Panc1 (cell line): ENCODE measurements at places on chromosomes 4 and X.

- H3K27me3 ChIP-seq = no peaks in the 10 kb centered on the region
- H3K4me3 ChIP-seq = no peak overlapping the region
- DNase-seq = no peak
- H3K4me1 ChIP-seq = no peaks in the 10 kb centered on the region
- no peak overlapping the region for H3K27ac ChIP-seq
Measured at GRCh38 chr4:42543762-42544161, 113.1 kb downstream of the ATP8A1 start.

- no peak for DNase-seq
- no peaks in the 10 kb centered on the region for H3K27me3 ChIP-seq
- H3K4me1 ChIP-seq = peaks cover 7% of the 10 kb centered on the region; the same call in 1 of the 2 replicates
- no peak overlapping the region for H3K27ac ChIP-seq
Measured at GRCh38 chr4:31041385-31041784, 321.2 kb downstream of the PCDH7 start.

DNA sequence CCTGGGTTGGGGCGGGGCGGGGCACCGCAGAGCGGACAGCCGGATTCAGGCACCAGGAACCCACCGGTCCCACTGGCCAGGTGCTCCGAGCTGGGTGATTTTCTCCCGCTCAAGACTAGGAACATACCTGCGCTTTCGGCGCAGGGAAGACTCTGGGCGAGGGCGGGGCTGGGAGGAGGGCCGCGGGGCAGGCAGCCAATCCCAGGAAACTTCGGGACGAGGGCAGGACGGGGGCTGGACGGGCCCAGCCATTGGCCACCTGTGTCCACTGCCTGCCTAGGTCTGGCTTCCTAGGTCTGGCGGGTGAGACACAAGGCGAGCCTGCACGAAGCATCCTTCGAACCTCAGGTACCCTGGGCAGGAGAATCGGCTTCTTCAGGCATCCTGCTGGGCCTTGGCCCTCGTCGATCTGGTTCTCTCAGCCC, 274 bp upstream of the ERVMER34-1 start:
- no peaks in the 10 kb centered on the region for H3K4me1 ChIP-seq
- no peaks in the 10 kb centered on the region for H3K27me3 ChIP-seq
- no peak overlapping the region for H3K27ac ChIP-seq

DNA sequence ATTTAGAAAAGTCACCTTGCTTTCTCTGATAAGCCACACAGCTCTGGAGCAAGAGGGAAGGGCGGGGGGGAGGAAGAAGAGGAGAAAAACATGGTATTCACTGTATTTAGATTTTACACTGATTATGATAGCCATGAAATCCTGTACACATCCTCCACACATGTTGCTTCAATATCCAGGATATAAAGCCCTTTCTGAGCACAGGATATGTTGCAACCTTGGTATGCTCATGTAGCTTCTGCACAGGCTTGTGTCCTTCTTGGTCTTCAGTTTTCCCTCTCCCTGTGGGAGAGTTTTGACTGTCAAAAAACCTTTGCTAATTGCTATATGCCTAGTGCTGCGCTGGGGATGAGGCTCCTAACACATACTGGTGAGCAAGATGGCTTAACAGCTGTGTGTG, 61.9 kb upstream of the DAPP1 start:
- H3K4me1 ChIP-seq = no peaks in the 10 kb centered on the region
- no peaks in the 10 kb centered on the region for H3K36me3 ChIP-seq
- no peak overlapping the region for H3K4me3 ChIP-seq
- no peak overlapping the region for H3K27ac ChIP-seq

DNA sequence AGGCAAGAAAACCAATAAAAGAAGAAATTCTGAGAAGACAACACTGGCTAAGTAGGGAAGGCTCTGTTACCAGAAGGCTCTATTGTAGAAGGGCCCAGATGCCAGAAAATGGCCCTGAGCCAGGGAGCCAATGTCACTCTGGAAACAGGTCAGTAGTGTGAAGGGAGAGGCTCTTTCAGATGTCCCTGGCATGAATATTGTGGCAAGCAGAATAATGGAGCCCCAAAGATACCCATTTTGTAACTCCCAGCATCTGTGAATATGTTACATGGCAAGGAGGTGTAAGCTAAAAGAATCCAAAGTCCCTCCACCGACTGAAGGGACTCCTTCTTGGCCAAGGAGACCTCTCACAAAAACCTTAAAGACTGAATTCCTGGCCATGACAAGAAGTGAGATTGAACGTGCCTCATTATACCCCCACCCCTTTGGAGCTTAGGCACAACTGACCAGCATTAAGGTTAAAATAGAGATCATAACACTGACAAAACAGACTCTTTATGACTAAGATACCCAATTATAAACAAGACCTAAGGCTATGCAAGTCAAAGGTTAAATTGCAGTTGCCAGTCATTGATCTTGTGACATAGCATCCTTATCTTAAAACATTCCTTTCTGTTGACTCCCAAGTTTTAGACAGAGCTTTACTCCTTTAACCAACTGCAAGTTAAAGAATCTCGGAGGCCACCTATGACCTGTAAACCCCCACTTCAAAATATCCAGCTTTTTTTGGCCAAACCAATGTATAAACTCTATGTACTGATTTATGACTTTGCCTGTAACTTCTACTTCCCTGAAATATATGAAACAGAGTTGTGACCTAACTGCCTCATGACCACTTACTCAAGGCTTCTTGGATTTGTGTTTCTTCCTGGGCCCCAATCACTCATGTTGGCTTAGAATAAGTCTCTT, 42.2 kb upstream of the SMIM10 start:
- peaks cover 24% of the 10 kb centered on the region for H3K4me1 ChIP-seq
- no peaks in the 10 kb centered on the region for H3K27me3 ChIP-seq
- H3K4me3 ChIP-seq = no peak overlapping the region; the same call in 1 of the 2 replicates
- no peaks in the 10 kb centered on the region for H3K36me3 ChIP-seq
- H3K27ac ChIP-seq = peak overlapping the region; percentile 96
- peak; percentile 89 for DNase-seq

DNA sequence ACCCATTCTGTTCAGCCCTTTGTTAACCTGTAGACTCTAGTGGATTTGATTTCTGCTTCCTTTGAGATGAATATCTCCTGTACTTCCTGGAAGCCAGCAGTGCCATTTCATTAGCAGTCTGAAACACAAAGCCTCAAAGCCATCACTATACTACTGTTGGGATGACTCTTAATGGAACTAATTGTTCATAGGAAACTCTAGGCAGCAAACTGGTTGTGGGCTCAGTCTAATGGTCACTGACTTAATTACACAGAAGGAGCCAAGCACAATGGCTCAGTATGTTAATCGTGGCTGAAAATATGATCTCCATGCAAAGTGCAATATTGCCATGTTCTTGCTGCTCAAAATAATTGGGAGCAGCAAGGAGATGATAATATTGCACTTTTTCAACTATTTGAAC, 262.3 kb downstream of the ARHGAP24 start:
- peaks cover 17% of the 10 kb centered on the region for H3K4me1 ChIP-seq
- H3K27ac ChIP-seq = no peak overlapping the region
- H3K27me3 ChIP-seq = no peaks in the 10 kb centered on the region
- DNase-seq = no peak
- H3K36me3 ChIP-seq = no peaks in the 10 kb centered on the region
- H3K4me3 ChIP-seq = no peak overlapping the region

DNA sequence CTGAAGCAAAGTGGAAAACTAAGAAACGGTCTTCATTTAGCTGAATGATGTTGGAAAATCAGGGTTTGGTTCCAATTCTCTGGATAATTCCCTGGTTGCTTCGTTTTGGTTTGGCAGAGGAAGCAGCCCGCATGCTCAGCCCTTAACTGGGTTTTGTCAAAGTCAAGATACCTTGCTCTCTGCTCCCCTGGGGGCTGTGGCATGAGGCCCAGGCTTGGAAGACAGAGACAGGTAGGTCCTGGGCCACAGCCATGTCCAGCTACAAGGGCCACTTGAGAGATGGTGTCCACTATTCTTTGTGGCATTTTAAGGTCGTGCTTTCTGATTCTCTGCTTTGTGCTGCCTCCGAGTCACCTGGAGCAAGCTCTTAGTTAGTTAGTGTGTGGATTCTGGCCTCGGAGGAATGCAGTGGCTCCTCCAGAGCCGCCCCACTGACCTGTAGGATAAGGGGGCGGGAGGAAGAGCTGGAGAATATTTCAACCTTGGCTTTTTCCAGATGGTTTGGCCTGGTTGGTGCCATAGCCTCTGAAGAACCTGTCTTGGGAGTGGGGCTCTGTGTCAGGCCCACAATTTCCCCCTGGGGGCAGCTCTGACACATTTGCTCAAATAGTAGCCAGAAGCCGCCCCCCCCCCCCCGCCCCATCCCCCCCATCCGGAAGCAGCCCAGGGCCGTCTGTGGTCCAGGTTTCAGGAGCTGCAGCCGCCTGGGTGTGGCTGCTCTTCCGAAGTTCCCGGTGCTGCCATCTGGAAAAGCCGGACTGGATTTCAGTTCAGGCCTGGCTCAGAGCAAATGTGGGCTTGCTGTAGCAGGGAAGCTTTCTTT, 147.1 kb downstream of the NHS start:
- H3K27ac ChIP-seq = no peak overlapping the region
- no peak overlapping the region for H3K4me3 ChIP-seq
- no peak for DNase-seq
- no peaks in the 10 kb centered on the region for H3K27me3 ChIP-seq

- no peak overlapping the region for H3K27ac ChIP-seq
- DNase-seq = no peak
- no peaks in the 10 kb centered on the region for H3K36me3 ChIP-seq
- H3K27me3 ChIP-seq = no peaks in the 10 kb centered on the region
- H3K4me1 ChIP-seq = no peaks in the 10 kb centered on the region
Measured at GRCh38 chr4:81604683-81605218, 133.0 kb upstream of the RASGEF1B start.

- H3K27me3 ChIP-seq = no peaks in the 10 kb centered on the region
- H3K27ac ChIP-seq = no peak overlapping the region
- no peaks in the 10 kb centered on the region for H3K36me3 ChIP-seq
- no peak for DNase-seq
Measured at GRCh38 chr4:38590046-38590445, 74.0 kb upstream of the KLF3 start.

DNA sequence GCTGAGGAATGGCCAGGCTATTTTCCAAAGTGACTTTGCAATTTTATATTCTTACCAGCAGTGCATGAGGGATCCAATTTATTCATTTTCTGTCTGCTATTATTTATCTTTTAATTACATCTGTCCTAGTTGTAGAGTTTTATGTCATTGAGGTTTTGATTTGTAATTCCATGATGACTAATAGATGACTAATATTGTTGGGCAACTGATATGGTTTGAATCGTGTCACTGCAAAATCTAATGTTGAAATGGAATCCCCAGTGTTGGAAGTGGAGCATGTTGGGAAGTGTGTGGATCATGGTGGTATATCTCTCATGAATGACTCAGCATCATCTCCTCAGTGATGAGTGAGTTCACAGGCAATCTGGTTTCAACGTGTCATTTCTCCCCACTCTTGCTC, 201.5 kb downstream of the TBX22 start:
- H3K27ac ChIP-seq = no peak overlapping the region
- no peaks in the 10 kb centered on the region for H3K27me3 ChIP-seq
- no peaks in the 10 kb centered on the region for H3K36me3 ChIP-seq
- DNase-seq = no peak
- H3K4me1 ChIP-seq = no peaks in the 10 kb centered on the region

DNA sequence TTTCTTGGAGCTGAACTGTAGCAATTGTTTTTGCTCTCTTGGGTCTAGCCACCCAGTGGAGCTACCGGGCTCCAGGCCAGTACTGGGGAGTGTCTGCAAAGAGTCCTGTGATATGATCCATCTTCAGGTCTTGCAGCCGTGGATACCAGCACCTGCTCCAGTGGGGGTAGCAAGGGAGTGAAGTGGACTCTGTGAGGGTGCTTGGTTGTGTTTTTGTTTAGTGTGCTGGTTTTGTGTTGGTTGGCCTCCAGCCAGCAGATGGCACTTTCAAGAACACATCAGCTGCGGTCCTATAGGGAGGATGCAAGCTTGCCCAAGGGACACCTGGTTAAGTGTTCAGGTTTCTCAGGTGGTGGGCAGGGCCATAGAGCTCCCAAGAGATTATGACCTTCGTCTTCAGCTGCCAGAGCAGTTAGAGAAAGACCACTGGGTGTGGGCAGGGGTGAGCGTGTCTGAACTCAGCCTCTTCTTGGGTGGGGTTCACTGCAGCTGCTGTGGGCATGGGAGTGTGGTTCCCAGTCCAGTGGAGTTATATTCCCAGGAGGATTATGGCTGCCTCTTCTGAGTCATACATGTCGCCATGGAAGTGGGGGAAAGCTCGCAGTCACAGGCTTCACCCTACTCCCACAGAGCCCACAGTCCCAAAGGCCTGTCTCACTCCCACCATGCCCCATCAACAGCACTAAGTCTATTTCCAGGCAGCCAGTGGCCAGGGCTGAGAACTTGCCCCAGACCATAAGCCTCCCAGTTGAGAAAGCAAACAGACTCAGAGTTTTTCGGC, 811.6 kb downstream of the GLUD2 start:
- no peaks in the 10 kb centered on the region for H3K27me3 ChIP-seq
- H3K36me3 ChIP-seq = no peaks in the 10 kb centered on the region
- H3K4me1 ChIP-seq = no peaks in the 10 kb centered on the region
- no peak for DNase-seq
- no peak overlapping the region for H3K27ac ChIP-seq

- no peaks in the 10 kb centered on the region for H3K4me1 ChIP-seq
- H3K27me3 ChIP-seq = no peaks in the 10 kb centered on the region
- H3K27ac ChIP-seq = peak overlapping the region; percentile 23; the same call in 1 of the 2 replicates
- no peak for DNase-seq
- H3K4me3 ChIP-seq = no peak overlapping the region
Measured at GRCh38 chrX:68307769-68308168, 125.5 kb downstream of the OPHN1 start.

GRCh38 chr4:44118971-44119680, 329.5 kb downstream of the KCTD8 start:
- H3K4me3 ChIP-seq = no peak overlapping the region
- H3K36me3 ChIP-seq = no peaks in the 10 kb centered on the region
- H3K27ac ChIP-seq = no peak overlapping the region

- H3K27ac ChIP-seq = no peak overlapping the region
- no peak for DNase-seq
- H3K36me3 ChIP-seq = no peaks in the 10 kb centered on the region; the same call in none of the 2 replicates
- H3K4me3 ChIP-seq = no peak overlapping the region
Measured at GRCh38 chr4:84826681-84827080, 139.8 kb downstream of the WDFY3 start.

DNA sequence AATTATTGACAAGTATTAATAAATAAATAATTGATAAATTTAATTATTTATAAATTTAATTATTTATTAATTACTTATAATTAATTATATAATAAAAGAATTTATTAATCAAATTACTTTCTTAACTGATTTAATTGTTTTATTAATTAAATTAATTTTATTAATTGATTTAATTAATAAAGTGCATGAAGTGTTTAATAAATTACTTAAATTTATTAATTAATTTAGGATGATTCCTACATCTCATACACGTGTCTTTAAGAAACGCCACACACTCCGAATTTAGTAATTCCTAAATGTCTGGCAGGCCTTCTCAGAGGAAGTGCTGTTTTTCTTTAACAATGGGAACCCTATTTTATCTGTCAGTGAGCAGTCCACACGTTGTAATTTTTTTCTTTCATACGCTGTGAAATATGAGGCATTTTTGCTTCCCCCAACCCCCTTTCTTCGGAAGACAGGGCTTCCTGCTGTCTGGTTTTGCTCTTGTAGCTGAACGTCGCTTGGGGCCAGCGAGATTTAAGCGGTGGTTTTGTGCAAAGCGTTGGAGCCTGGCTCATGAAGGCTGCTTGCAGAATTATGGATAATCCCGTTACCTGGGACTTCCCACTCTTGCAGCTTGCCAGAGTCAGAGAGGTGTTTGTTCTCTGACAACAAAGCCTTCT, 46.8 kb downstream of the CRLF2 start:
- H3K4me3 ChIP-seq = no peak overlapping the region
- H3K27ac ChIP-seq = no peak overlapping the region
- DNase-seq = no peak
- no peaks in the 10 kb centered on the region for H3K4me1 ChIP-seq
